ENCODE measurements at places on chromosomes 12 and 14.

GRCh38 chr14:102868956-102869547 lies 53.4 kb upstream of the AMN start:
- no peak for DNase-seq

DNA sequence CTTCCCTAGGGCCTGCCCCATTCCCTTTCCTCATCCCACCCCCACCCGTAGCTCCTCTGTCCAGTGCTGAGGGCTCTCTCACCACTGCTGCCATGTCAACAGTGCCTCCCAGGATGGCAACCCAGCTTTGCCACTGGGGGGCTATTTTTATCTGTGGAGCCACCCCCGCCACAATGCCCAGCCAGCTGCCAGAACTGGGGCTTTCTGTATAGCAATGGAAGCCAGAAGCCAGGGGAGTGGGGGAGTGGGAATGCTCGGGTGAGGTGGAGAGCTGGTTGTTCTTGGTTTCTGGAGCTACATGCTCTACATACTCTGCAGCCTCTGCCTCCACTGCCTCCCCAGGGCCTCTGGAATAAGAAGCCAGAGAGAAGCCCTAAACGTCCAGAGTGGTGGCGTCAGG lies 8.9 kb downstream of the PDE1B start:
- no peak for DNase-seq

DNA sequence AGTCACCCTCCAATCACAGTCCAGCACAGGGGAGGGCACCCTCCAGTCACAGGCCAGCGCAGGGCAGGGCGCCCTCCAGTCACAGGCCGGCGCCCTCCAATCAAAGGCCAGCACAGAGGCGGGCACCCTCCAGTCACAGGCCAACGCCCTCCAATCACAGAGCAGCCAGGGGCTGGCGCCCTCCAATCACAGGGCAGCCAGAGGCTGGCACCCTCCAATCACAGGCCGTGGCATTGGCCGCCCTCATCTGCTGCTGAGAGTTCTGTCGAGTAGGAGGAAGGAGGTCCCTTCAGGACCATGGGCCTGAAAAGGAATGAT lies 26.6 kb downstream of the DDX51 start:
- DNase-seq: no peak

GRCh38 chr12:2974560-2974971 lies 15.4 kb downstream of the TEAD4 start:
- DNase-seq: no peak

GRCh38 chr12:51915003-51915625 lies 7.8 kb downstream of the ACVRL1 start:
- DNase-seq: no peak

DNA sequence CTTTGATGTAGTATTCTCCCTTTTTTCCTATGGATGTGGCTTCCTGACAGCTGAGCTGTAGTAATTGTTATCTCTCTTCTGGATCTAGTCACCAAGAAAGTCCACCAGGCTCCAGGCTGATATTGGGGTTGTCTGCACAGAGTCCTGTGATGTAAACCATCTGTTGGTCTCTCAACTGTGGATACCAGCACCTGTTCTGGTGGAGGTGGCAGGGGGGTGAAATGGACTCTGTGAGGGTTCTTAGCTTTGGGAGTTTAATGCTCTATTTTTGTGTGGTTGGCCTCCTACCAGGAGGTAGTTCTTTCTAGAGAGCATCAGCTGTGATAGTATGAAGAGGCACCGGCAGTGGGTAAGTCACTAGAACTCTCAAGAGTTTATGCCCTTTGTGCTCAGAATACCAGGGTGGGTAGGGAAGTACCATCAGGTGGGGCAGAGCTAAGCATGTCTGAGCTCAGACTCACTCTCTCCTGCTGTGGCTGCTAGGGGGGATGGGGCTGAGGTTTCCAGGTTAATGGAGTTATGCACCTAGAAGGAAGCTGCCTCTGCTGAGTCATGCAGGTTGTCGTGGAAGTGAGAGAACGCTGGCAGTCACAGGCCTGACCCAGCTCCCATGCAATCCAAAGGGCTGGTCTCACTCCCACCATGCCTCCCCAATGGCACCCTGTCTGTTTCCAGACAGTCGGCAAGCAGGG lies 3.0 kb upstream of the TAS2R14 start:
- DNase-seq: no peak

- no peak for DNase-seq
These were observed 19.5 kb upstream of the HAL start for GRCh38 chr12:96015672-96016071.
